ENCODE measurements at places on chromosomes 11 and 22.
A peak's percentile ranks its signal among the peaks of the same experiment; 100 is the strongest.

DNA sequence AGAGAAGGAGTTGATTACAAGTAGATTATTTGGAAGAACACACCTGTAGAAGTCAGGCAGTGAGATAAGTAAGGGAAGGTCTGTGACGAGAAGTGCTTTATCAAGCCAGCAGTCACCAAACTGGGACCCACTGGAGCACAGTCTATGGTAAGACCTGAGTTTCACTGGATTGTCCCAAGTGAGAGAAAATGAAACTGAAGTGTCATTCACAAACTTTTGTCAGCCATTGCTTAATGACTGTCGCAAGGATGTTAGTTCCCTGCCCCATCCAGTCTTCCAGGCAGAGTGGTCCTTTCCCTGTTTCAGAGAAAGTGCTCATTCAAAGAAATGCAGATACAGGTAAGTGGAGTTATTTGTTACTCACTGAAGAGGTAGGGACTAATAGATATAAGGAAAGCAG, 728.0 kb upstream of the TENM4 start:
- DNase-seq: no peak

- no peak for DNase-seq
These were observed at the start of gene CASP12 for GRCh38 chr11:104897891-104898684. Gene CASP12, minus strand, starts transcription at chr11:104898460.

DNA sequence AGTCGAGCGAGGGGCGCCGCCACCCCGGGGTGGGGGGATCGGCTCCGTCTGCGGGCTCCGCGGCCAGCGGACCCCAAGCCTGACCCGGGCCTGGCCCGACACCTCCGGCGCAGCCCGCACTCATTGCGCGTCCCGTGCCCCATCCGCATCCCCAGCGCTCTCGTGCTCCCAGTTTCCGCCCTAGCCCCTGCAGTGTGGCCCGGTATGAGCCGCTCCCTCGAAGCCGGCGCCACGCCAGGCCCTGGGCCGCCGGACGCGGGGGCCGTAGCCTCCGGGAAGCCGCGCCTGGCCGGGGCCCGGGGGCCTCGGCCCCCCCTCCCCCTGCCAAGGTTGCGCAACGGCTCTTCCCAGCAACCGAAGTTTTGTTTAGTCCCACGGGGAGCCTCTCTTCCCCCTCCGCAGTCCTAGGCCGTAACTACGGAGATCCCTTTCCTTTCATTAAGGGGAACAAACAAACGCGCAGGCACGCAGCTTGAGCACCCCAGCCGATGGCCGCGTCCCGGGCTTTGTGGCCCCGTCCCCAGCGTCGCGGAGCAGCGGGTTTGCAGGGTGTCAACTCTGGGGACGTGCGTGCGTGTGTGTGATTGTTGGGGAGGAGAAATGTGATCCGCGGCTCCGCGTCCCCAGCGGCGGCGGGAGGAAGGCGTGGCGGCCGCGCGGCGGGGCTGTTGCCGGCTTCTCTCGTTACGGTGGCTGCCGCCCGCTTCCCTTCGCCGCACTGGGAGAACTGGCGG, 883 bp downstream of the HIPK3 start:
- DNase-seq: peak; percentile 81

DNA sequence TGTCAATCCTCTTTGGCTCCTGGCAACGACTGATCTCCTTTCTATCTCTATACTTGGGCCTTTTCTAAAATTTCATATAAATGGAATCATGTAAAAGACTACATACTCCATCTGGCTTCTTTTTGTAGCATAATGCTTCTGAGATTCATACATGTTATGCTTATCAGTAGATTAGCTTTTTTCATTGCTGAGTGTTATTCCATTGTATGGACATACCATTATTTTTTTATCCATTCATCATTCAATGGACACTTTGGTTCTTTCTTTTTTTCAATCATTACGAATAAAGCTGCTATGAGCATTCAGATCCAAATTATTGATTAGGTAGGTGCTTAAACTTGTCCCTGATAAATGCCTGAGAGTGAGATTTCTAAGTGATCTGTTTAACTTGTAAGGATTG, 11.7 kb upstream of the ARL14EP start:
- DNase-seq: no peak

- no peak for DNase-seq
These were observed 70.8 kb downstream of the RAB38 start for GRCh38 chr11:88104408-88104807.

Data from SHP77 (cell line).